ENCODE measurements at places on chromosomes 5 and 9.

GRCh38 chr9:134548618-134549017 is 93.0 kb upstream of the COL5A1 start:
- no peak for DNase-seq

DNA sequence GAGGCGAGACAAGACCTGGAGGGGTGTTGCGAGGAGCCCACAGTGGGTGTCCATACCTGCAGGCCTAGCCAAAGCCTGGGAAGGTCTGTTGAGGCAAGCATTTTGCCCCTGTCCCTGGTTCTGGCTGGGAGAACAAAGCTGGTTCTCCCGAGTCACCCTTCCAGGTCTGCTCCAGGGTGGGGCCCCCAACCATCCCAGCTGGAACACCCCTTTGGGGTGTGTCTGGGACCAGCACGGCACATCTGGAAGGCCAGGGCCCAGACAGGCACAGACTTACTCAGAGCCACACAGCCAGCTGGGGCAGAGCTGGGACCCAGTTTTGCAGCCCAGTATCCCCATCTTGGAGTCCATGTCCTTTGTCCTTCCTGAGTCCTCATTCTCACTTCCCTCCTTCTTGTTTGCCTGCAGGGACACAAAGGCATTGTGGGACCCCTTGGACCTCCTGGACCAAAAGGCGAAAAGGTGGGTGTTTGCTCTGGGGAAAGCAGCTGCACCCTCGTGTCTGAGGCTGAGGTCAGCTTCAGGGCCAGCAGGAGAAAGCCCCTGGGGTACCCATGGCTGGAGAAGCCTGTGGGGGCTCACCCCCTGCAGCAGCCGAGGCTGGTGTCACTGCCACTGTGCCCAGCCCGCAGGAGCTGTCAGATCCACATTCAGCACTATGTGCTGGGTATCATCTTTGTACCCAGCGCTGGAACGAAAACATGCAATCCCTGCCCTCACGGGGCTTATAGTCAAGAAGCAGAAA is 38.4 kb upstream of the ORM1 start:
- no peak for DNase-seq

- no peak for DNase-seq
These were observed 1.3 kb upstream of the PDLIM4 start for GRCh38 chr5:132256086-132256782.

DNA sequence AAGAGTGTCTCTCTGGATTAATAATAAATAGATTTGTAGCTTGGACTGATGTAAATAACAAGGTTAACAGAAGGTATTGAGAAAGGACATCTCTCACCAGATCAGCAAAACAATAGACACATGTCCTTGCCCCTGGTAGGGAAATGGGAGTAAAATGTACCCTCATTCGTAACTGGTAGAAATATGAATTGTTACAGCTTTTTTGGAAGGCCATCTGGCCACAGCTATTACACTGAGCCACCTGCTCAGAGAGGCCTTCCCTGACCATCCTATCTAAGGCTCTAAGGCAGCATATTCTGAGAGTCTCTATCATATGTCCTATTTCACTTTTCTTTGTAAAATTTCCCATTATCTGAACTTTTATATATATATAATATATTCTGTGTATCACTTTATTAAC is 129.1 kb upstream of the MAP1B start:
- DNase-seq, result no peak

DNA sequence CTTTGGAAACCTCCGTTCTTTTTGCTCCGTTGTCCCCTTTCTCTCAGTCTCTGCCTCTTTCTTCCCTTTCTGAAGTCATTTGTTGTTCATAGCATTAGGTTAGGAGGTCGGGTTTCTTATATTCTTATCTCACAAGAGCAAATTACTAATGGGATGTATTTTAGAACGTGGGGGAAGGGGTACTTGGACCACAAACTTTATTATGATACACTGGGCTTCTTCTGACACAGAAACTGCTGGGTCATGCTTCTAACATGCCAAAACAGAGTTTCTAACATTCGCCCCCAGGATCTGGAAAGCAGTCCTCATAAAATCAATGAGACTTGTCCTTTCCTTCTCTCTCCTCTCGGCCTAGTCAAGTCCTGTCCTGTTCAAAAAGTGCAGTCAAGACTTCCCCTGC is 334.4 kb downstream of the GADD45G start:
- DNase-seq, result no peak

- no peak for DNase-seq
These were observed 14.7 kb downstream of the SLC45A2 start for GRCh38 chr5:33969572-33970452.

DNA sequence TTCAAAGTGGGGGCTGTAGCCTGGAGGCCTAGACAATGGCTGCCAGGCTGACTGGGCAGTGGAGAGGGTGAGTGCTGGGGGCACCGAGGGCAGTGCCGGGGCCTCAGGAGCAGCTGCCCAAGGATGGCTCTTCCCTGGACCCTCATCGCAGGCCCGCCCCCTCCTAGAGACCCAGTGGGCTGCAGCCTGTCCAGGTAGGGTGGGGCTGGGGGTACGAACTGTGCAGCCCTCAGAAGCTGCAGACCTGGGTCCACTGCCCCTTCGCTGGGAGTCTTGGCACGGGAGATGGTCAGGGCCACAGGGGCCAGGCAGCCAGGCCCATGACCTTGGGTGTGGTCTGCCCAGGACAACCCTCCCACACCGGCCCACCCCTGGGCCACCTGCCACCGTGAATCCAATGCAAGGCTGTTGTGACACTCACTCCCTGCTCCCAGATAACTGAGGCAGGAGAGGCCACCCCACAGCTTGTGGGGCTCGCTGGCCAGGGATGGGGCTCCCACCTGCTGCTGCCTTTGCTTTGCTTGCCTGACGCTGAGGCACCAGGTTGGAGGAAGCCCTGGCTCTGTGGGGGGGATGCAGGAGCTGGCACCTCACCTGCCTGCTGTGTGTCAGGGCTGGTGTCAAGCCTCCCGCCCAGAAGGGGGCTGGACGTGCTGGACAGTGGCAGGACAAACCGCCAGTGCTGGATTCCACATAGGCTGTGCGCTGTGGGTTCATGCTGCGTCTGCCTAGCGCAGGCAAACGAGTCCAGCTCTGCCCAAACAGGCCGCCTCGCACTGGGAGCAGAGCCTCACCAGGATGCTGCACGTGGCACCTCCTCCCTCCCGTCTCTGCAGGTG is 23.1 kb upstream of the SLC9A3 start:
- no peak for DNase-seq

DNA sequence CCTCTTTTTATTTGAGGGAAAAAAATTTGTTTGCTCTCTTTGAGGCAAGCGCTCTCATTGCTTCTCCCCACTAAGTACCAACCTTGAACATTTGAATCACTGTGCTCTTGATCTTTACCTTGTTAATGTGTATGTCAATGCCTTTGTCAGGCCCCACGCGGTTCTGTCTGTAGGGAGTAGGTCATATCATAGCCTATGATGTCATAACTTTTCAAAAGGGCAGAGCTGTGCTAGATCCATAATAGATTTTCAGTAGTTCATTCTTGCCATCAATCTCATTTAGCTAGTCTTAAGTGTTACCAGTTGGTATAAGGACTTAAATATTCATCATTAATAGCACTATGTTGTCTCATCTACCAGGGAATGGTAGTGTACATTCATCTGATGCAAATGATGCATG is 56.6 kb downstream of the MAST4 start:
- DNase-seq, result no peak

GRCh38 chr5:173825215-173825865 is 62.8 kb upstream of the CPEB4 start:
- no peak for DNase-seq

- DNase-seq, result no peak
These were observed 42.4 kb downstream of the LRSAM1 start for GRCh38 chr9:127493592-127494303.

DNA sequence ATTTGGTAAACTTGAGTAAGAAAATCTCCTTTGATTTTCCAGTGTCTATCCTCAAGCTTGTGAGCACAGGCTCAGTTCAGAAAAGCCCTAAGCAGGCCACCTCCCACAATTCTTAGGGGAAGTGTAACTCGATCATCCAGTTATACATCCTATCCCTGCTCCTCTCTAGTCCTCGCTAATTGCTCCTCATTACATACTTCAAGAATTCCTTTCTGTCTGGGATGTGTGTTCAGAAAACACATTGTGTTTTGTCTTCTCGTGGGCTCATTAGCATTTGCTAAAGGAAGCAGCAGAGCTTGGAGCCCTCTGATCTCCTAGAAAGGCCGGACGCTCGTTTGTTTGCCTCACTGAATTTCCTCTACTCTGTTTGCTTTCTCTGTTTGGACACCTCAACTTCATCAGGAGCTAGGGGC is 268.2 kb upstream of the RFX3 start:
- no peak for DNase-seq

DNA sequence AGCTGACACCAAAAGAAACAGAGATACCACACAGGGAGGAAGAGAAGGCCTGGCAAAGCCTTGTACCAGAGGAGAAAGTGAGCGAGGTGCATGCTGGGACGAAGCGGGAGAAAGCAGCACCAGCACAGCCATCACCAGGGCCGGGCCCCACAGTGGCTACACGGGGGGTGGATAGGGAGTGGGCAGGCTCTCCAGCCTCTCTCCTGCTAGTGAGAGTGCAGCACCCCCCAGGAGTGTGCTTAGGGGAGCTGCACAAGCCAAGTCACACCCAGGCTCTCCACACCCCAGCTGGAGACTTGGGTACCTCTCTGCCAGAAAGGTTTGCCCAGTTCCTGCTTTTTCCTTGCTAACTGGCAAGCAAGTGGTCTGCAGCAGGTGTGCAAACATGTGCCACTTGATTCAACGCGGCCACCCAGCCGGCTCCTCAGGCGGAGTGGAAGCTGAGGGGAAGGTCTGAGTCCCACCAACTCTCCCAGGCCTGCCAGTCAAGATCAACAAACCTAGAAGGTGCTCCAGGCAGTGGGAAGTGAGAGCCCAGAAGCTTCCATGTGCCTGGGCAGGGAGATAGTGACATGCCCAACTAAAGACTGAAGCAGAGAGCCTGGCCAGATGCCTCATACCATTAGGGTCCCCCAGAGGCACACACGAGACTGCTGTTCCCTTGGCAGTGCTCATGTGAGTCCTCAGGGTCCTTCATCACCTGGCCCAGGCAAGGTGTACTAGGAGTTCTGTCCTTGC is 39.9 kb downstream of the BICD2 start:
- no peak for DNase-seq

DNA sequence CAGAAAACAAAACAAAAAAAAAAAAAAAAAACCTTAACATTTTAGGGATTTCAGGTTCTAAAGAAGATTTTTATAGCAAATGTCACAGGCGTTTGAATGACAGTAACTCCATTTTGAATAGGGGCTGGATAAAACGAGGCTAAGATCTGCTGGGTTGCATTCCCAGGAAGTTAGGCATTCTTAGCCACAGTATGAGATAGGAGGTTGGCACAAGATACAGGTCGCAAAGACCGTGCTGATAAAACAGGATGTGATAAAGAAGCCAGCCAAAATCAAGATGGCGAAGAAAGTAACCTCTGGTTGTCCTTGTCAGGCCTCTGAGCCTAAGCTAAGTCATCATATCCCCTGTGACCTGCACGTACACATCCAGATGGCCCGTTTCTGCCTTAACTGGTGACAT is 425.6 kb upstream of the PTPRD start:
- no peak for DNase-seq

- DNase-seq, result no peak
These were observed 150.1 kb upstream of the OTULINL start for GRCh38 chr5:14431534-14431933.

DNA sequence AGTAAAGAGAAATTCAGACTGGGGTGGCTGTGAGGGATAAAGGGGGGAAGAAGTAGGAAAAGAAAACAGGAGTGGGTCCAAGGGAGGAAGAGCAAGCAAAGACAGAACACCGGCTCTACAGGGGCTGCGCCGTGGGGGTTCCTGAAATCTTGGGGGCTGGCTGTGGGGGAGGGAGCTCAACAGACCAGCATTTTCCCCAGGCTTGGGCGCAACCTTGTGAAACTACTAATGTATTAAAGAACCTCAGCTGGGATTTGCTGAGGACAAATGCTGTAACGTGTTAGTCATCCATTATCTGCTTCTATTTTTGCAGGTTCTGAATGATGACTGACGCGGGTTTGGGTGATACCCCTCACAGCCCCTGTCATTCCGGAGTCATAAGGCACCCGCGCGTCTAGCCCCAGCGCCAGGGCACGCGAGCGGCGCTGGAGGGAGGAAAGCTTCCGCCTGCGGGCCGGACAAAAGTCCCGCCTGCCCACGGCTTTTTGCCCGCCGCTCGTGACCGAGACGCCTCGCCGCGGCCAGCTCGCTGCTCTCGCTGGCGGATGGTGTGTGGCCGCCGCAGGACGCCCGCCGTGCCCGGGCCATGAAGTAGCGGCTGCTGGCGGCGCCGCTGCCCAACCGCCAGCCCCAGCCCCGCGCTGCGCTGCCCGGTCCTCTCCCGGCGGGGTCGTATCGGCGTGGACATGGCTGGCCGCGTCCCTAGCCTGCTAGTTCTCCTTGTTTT is 110.6 kb downstream of the PAM start:
- peak; percentile 25 for DNase-seq

- DNase-seq, result no peak
These were observed 210.7 kb upstream of the CDH10 start for GRCh38 chr5:24855485-24855884.

DNA sequence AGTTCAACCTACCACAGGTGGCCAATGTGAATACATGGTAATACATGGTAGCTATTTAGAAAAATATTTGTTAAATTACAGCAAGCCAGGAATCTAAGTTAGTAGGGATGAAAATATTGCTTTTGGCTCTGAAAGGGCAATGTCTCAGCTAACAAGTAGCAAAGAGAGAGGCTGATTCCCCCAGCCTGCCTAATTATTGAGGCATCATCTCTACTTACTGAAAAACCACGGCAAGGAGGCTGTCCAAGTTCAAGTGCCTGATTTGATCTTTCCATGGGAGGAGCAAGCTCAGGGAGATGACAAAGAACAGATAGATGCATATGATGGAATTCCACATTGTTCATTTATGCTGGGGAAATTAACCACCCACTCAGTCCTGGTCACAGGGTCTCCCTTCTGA is 28.7 kb upstream of the UBTD2 start:
- no peak for DNase-seq

DNA sequence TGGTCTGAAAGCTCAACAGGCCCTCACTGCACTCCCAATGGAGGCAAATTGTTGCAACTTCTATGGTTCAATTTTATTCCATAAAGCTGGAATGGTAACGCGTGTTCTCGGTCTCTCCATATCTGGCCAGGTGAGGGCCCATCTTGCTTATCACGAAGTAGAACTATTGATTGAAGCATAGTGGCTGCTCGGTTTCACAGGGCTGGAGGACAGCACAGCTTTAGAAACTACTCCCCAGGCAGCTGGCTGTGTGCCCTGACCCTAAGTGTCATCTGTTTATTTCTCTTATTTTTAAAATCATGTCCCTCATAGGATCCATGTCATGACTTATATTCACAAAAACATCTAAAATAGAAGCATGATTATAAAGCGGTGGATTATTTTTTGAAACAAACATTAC is 223.4 kb downstream of the NPR3 start:
- no peak for DNase-seq

DNA sequence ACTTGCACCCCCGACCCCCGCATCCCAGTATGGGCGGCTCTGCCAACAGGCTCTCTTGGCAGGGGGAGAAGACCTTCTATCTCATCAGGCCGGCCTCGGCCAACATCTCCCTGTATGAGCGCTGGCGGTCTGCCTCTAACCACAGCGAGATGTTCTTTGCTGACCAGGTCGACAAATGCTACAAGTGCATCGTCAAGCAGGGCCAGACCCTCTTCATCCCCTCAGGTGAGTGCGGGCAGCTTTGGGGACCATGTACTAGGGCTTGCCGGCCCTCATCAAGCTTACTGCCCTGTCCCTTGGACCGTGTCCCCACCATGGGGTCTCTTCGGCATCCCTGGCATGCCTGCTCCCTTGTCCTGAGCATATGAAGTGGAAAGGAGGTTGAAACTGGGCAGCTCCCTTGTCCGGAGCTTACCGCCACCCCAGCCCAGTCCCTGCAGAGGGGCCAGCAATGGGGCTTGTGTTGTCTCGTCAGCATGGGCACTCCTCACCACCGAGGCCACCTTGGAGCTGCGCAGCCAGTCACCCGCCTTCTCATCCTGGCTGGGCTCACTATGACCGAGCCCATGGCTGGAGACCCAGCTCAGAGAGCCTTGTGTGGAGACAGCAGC is 78.1 kb downstream of the PHF2 start:
- no peak for DNase-seq

All from T-helper 2 cell treated with Interferon-gamma antibody and Interleukin-4, amounts not matched to agents 5 μg/mL and 100 μg/mL, for 36 hours (primary cell).